ENCODE measurements at places on chromosomes 4 and X.

DNA sequence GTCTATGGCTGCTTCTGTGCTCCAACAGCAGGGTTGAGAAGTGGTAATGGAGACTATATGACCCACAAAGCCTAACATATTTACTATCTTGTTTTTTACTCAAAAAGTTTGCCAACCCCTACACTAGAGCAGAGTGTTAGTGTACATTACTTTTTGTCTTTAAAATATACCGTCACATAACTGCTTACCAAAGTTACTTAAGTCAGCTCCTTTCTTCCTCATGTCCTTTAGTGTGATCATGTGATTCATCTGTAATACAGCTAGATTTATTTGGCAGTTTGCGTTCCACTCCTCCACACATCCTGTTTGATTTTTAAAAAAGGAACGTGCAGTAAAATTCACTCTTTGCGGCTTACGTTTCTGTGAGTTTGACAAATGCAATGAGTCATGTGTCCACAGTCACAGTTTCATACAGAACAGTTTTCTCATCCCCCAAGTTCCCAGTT lies 162.4 kb upstream of the GPRIN3 start:
- DNase-seq, result no peak

- DNase-seq, result no peak
Observed at GRCh38 chrX:105006103-105006502, 214.4 kb downstream of the TEX13A start.

- no peak for DNase-seq
Observed at GRCh38 chrX:41984628-41985027, 61.3 kb upstream of the CASK start.

DNA sequence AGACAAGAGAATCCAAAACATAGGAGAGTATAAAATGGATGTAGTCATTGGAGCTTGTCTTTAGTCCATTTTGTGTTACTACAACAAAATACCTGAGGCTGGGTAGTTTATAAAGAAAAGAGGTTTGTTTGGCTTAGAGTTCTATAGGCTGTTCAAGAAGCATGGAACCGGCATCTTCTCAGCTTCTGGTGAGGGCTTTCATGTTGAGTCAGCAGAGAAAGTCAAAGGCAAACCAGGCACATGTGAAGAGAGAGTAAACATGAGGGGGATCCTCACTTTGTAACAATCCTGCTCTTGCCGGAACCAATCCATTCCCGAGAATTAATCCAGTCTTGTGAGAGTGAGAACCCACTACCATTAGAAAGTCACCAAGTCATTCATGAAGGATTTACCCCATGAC lies 8.1 kb upstream of the HCCS start:
- no peak for DNase-seq

DNA sequence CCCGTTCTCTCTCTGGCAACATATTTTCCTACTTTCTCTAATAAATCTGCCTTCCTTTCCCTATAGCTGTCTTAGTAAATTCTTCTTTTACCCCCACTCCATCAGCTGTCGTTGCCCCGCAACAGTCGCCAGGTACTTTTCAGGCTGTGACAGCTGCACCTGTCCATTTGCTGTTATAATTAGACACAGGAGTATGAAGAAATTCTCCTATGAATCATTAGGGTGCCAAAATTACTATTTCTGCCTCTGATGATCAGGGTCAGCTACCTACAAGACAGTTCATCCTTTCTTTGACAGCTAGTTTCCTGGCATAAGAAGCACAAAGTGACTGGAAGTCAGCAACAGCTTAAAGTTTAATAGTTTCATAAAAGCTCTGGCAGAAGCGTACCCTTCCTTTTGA lies 19.5 kb upstream of the GALNTL6 start:
- DNase-seq, result no peak

GRCh38 chrX:44899946-44900345 lies 27.0 kb downstream of the KDM6A start:
- no peak for DNase-seq

GRCh38 chr4:182547435-182547834 lies 304.2 kb downstream of the TENM3 start:
- no peak for DNase-seq

GRCh38 chr4:176744091-176744490 lies 48.6 kb downstream of the VEGFC start:
- DNase-seq, result no peak

GRCh38 chrX:46912603-46913491 lies 626 bp downstream of the JADE3 start:
- DNase-seq, result no peak

- DNase-seq, result no peak
Observed at GRCh38 chr4:181166742-181167399, 1076.3 kb upstream of the TENM3 start.

GRCh38 chr4:9918484-9918883 lies 102.8 kb downstream of the SLC2A9 start:
- no peak for DNase-seq

DNA sequence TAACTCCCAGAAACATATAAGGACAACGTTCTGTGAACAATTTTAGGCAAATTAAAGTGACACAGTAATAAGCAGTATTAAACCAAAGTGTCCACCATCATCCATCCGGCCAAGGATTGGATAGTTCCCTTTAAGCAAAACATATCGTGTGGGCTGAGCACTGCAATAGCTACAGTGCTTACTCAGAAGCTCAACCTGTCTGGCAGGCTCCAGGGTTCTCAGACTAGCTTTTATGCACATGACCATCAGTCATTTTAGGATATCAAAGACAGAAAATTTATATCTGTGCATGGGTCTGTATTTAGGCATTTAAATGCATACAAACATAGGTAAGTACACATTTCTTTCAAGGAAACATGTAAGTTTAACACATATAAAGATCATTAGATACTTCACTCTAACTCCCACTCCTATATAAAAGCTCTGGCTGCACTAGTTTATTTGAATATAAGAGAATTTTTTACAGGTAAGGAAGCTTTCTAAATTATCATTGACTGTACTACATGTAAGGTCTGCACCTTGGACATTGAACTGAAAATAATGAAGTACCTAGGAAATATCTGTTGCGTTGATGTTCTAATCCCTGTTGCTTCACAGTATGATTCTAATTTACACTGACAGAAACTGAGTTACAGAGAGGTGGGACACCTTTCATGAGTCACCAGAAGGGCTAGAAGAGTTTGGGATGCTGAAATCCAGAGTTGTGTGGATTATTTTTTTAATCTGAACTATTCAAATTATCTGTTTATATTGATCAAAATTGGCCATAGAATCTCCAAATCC lies 67.6 kb downstream of the ELOVL6 start:
- DNase-seq, result no peak
